ENCODE measurements at places on chromosomes 6 and 20.

DNA sequence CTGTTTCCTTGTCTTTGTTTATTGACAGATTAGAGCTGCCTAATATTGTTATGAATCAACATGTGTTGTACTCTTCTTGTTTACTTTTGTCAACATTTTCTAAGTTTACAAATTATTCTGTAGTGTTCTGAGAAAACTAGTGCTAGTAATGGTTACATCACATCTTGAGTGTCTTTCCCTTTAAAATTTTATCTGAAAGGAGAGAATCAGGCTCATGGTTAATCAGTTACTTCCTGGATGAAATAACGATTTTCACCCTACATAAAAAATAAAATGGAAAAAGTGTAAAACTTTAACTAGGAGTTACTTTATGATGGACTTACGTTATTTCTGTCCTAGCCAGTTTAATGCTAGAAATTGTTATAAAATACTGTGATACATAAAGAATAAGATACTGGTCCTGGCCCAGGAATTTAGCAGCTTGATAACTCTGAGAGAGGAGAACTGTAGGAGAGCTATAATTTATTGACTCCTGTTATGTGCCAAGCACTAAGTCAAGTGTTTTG lies 26.4 kb upstream of the BMP5 start:
- no peak for DNase-seq

DNA sequence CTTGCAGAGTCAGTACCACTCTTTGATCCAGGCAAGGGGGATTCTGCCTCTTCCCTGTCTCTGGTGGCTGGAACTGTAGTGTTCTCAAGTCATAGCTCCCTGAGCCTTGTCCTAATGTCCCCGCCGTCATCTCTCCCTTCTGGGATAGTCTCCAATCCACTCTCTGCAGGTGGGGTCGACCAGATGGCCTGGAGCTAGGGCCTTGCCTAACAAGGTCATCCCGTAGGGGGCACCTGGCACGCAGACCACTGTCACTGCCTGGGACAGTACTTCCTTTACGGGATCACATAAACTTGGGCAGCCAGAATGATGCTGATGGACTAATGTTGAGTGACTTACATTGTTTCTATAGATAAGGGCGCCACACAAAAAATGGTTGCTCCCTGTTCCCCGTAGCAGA lies 118.9 kb upstream of the SLC22A23 start:
- no peak for DNase-seq

DNA sequence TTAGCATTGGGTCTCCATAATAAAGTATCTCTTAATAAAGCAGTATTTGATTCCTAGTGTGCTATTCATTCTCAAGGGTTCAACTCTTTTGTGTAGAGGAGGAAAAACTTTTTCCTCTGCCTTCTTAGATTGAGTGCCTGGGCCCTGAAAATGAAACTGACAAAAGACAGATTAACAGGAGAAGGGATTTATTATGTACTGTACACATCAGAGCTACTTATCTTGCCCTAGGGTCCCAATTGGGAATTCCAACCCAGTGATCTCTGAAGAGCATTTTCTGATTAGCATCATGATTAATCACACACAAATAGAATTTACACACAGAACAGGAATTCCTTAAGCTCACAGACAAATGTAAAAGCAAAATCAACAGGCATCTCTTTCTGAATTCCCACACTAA lies 128.9 kb downstream of the CD164 start:
- no peak for DNase-seq

DNA sequence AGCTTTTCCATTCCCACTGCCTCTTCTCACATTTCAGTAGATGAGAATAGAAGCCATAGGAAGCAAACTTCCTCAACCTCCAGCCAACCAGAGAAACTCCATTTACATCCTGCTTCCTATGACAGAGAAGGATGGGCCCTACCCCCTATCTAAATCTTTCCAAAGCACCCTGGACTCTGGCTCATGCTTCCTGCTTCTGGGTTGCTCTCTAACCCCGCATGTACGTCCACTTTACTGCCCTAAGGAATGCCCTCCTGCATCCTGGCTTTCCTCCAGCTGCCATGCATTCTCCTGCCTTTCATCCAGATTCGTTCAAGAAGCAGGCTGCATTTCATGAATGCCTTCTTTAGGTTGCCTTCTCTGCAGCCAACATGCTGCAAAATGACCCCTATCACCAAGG lies 91.9 kb downstream of the FAM217A start:
- DNase-seq: no peak

GRCh38 chr6:145725570-145725969 lies 9.8 kb downstream of the EPM2A start:
- DNase-seq: no peak

DNA sequence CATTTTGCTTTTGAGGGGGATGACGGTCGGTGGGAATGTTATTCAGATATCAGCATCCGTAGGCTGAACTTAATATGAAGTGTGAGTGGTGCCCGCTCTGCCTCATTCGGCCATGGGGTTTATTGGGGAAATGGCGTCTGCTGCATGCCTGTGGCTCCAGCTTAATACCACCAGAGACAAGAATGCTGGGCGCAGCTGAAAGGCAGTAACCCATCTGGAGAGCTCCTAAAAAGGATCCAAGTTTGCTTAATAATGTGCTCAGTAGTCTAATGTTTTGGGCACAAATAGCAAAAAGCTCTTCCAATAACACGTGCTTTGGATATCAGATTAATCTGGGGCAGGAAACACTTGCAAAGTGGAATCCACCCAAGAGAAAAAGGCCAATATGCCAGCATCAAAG lies 273.0 kb upstream of the TAB2 start:
- no peak for DNase-seq

- no peak for DNase-seq
These were observed 6.5 kb downstream of the BMP5 start for GRCh38 chr6:55868771-55869479.

- peak; percentile 53 for DNase-seq
These were observed 27.9 kb upstream of the RTF2 start for GRCh38 chr20:56440346-56441007.

DNA sequence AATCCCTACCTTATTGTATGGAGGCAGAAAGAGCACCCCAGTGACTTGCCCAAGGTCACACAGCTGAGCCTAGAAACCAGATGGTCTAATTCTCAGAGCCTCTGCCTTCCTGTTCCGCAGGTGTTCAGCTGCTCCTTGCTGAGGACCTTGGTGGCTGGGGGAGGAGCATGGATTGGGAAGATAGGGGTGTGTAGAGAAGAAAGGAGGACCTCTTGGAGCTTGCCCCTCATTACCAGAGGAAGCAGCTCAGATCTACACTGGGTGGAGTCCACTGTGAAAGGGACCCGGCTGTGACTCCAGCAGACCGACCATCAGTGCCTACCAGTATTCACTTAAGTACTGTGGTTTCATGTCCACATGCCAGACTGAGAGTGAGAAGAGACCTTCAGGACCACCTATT lies 15.2 kb downstream of the FOXP4 start:
- DNase-seq: no peak

GRCh38 chr6:90610301-90610750 lies 23.5 kb upstream of the MAP3K7 start:
- DNase-seq: no peak

- DNase-seq: peak; percentile 74
These were observed at the start of gene FGD2 for GRCh38 chr6:37005061-37005810. FGD2 (plus strand) TSS chr6:37005655; CDS start chr6:37005818, 163 bp downstream.

- no peak for DNase-seq
These were observed 1343.4 kb downstream of the GRIK2 start for GRCh38 chr6:102736941-102737368.

- no peak for DNase-seq
These were observed 13.2 kb downstream of the FILIP1 start for GRCh38 chr6:75480425-75480824.

GRCh38 chr6:121086876-121087275 lies 247.4 kb downstream of the TBC1D32 start:
- no peak for DNase-seq

GRCh38 chr6:69719602-69720193 lies 77.1 kb downstream of the LMBRD1 start:
- DNase-seq: no peak

DNA sequence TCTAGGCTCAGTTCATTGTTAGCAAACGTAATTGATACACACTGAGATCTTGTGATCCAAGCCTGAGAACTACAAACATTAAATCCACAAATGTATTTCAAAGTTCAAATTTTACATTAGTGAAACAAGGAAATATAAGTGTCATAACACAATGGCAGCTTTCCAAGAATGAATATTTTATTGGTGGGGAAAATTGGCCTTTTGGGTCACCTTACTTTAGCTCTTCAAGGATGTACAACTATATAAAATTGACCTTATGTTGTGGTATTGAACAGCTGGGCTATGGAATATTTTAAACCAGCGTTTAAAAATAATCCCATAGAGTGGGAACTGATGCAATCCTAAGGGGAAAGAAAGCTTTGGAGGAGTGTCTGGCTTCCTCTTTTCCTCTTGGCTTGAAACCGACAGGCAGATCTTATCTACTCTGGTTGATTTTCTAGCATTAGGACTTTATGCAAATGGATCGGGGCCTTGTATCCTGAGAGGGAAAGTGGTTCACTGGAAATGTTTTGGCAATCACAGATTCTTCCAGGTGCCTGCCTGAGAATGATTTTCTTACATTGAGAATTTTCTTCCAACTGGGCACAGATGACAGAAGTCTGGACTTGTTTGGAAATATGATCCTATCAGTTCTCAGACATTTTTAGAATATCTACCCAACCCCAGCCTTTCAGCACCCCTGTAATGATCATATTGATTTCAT lies 184.8 kb upstream of the ECI2 start:
- no peak for DNase-seq

DNA sequence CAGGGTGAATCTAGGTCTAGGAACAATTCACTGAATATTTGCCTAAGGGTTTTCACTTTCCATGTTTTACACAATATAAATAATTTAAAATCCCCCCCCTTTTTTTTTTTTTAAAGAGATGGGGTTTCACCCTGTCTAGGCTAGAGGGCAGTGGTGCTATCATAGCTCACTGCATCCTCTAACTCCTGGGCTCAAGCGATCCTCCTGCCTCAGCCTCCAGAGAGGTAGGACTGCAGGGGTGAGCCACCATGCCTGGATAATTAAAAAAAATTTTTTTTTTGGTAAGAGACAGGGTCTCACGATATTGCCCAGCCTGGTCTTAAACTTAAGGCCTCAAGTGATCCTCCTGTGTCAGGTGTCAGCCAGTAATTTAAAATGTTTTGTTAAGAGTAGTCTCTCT lies 17.8 kb downstream of the QKI start:
- no peak for DNase-seq

DNA sequence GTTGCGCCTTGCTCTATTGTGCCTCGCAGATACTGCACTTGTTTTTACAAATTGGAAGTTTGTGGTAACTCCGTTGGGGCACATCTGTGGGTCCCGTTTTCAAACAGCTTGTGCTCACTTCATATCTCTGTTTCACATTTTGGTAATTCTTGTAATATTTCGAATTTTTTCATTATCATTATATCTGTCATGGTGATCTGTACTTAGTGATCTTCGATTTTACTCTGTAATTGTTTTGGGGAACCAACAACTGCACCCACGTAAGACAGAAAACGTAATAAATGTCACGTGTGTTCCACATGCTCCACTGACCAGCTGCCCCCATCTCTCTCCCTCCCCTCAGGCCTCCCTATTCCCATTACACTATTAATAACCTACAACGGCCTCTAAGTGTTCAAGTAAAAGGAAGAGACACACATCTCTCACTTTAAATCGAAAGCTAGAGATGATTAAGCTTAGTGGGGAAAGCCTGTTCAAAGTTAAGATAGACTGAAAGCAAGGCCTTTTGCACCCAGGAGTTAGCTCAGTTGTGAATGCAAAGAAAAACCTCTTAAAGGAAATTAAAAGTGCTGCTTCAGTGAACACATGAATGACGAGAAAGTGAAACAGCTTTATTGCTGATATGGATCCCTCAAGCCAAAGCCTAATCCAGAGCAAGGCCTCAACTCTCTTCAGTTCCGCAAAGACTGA lies 26.9 kb downstream of the TTLL2 start:
- DNase-seq: no peak

- no peak for DNase-seq
These were observed 54.9 kb downstream of the RSPO3 start for GRCh38 chr6:127173156-127173940.

DNA sequence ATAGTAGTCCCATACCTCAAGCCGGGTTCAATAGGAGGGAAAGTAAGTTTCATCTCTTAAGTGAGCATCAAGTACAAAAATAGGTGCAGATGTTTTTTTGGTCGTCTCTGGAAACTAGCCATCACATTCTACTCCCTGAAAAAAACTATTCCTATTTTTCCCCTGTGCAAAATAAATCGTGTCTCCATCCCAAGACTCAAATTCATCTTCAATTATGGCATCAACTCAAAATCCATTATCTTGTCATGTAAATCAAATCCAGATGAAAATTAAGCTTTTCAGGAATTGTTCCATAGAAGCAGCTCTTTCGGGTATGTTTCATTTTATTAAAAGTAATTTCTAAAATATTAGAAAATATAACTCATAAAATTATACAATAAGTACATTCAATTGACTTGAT lies 1368.4 kb downstream of the GRIK2 start:
- DNase-seq: no peak

DNA sequence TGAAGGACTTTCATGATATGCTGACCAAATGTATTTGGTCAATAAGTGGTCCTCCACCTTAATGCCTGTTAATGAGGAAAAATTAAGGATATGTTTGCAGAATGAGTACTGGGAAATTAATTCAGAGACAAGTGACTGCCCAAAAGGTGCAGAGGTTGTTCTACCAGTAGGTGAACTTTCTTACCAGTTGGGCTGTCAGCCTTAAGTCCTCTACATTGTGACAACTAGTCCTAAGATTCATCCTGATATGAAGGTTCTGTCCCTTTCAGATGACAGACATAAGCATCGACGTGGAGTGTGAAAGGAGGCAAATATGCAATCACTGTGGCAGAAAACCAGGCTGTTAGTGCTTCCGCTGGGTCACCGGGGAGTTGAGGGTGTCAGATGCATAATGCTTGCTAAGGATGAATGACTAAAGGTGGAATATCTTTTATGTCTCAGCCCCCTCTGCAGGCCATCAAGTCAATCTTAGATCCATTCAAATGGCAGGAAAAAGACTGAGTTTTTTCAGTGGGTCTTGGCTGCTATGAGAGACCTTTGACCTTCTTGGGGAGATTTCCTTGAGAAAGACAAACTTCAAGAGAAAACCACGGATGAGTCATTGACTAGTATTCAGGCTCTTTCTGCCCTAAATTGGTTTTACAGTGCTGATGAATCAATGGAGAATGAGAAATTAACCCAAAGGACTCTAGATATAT lies 226.0 kb downstream of the TPBG start:
- DNase-seq: no peak

- no peak for DNase-seq
These were observed 3.0 kb upstream of the ZNF335 start for GRCh38 chr20:45974896-45975565.

- no peak for DNase-seq
These were observed 83.6 kb upstream of the EXOC2 start for GRCh38 chr6:776528-776931.

Measured in CD4-positive, alpha-beta T cell treated with Interleukin-15 for 1 hour (primary cell).